ENCODE measurements at places on chromosomes 11 and 22.

- no peak for DNase-seq
These were observed 14.5 kb upstream of the MRTFA start for GRCh38 chr22:40651057-40651456.

- DNase-seq, result peak; percentile 74
These were observed 8.9 kb downstream of the YPEL1 start for GRCh38 chr22:21726650-21727049.

DNA sequence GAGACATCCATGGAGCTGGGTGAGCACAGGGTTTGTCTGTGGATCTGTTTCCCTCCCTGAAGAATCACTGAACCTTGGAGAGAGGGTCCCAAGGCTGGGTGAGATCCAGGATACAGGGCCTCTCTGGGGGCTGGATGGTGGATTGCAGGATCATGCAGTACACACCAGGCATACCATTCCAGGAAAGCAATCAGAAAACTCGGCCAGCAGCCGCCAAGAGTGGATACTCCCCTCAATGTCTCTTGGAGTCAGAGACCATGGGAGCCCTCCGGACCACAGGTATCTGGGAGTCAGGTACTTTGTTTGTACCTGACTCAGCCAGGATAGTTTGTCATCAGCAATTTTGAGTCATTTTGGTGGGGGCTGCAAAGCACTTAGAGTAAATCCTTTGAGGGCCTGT, 14.6 kb upstream of the SYT13 start:
- no peak for DNase-seq

DNA sequence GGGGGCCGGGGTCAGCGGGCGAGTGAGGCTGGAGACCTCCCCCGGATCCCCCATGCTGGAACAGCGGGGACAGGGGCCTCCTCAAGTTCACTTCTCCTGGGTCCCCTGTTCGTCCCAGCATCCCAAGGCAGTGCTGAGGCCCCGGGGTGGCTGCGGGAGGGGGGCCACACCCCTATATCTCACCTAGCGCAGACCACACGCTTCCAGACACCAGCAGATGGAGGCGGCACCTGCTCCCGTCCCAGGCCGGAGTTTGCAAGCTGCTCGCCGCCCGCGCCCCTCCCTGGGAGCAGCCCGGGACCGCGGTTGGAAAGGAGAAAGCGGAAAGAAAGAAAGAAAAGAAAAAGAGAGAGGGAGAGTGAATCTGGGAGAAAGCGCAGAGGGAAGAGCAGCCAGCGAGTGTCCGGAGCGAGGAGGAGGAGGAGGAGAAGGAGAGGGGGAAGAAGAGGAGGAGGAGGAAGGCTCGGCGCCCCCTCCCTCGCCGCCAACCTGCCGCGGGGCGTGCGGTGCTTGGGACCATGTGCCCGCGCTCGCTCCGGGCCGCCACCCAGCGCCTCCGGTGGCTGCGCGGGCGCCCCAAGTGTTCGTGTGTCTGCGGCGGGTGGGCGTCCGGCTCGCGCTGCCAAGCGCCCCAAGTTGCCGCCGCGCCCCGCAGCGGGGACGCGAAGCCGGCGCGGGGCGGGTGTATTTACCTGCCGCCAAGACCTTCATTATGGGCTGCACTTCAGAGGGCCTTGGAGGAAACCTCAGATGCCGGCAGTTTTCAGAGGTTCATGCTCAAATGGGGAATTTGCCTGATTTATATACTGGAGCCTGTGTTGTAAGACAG, at the start of gene LIF:
Gene LIF, minus strand, starts transcription at position 775 of the 829 bp plus-strand sequence. Its CDS starts 64 bp downstream, at position 711.
- peak; percentile 77 for DNase-seq

- DNase-seq, result peak; percentile 62
These were observed 27.0 kb downstream of the MYO7A start for GRCh38 chr11:77155082-77155475.

- no peak for DNase-seq
These were observed 95.5 kb downstream of the RRM1 start for GRCh38 chr11:4190098-4190497.

DNA sequence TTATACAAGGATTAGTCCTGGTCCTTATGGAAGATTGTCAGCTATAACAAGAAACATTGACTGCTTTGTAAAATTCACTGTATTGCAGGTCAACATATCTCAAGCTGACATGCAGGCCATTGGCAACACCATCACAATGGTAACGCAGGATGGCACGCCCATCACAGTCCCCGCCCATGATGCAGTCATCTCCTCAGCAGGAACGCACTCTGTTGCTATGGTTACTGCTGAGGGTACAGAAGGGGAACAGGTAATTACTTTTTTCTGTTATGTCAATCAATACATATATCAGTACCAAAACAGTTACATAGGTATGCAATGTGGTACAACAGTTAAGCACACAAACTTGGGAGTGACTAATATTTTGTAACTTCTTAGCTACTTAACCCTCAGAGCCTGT, 55.3 kb downstream of the ZNF143 start:
- no peak for DNase-seq

GRCh38 chr22:26322179-26322905, 106.7 kb upstream of the ASPHD2 start:
- no peak for DNase-seq

DNA sequence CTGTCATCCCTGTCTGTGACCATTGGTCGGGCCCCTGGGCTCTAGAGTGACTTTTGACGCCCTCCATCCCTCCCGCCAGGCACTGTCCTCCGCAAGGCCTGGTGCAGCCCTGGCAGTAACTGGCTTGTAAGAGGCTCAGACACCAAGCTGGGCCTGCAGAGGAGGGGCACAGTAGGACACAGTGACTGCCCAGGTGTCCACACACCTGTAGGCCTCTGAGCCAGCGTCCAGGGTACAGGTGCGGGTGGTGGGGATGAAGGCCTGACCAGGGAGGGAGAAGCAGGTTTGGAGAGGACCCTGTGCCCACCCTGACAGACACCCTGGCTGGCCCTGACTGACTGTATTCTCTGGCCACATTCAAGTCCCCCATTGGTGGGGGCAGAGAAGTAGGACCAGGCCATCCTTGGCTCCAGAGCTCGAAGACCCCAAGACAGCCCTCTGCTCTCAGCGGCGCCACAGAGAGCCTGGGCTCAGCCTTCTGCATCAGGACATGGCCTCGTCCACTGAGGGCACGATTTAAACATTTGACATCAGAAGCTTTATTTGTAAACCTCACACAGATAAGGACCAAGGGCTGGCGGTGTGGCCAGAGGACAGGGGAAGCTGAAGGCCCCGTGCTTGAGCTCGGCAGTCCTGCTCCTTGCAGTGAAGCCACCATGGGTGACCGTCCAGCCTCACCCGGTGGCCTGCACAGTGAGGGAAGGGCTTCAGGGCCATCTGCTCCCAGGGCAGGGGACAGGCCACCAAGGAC, 31.4 kb downstream of the PPIL2 start:
- no peak for DNase-seq

GRCh38 chr11:40606800-40607199, 852.7 kb downstream of the LRRC4C start:
- no peak for DNase-seq

DNA sequence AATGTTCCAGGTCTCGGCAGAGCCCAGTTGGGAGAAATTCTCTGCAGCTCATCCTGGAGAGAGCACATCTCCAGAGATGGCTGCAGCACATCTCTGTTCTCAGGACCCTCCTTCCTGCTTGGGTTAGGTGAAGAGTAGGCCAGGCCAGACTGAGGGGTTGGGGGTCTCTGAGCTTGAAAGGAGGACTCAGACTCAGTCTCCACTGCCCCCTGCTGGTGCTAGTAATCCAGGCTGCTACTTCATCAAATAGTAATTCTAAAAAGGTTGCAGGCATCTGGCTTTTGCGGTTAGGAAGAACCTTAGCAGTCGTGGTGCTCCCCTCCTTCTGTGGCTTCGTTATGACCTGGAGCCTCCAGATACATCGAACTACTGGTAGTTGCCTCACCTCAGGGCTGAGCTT, 9.7 kb downstream of the TUB start:
- peak; percentile 68 for DNase-seq

GRCh38 chr11:68071281-68072048, 32.6 kb downstream of the TCIRG1 start:
- peak; percentile 12 for DNase-seq

DNA sequence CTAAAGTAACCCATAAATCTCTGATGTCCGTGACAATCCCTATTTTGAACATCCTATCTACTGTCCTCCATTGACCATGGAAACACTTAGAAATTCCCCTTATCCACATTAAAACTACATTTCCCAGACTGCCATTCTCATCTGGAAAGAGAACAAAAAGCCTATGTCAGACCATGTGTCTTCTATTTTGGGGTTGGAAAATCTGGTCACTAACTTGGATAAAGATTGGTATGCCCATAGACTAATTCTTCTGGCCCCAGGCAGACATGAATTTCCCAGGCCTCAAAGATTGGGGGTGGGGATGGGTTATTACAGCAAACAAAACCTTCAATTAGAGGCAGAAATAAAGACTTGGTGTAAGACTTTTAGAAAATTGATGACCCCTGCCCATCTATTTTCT, 30.9 kb upstream of the CREB3L1 start:
- DNase-seq, result no peak

- DNase-seq, result no peak
These were observed 46.8 kb downstream of the SCUBE1 start for GRCh38 chr22:43296276-43296902.

- peak; percentile 11 for DNase-seq
These were observed 145.7 kb downstream of the TTC17 start for GRCh38 chr11:43504316-43504950.

DNA sequence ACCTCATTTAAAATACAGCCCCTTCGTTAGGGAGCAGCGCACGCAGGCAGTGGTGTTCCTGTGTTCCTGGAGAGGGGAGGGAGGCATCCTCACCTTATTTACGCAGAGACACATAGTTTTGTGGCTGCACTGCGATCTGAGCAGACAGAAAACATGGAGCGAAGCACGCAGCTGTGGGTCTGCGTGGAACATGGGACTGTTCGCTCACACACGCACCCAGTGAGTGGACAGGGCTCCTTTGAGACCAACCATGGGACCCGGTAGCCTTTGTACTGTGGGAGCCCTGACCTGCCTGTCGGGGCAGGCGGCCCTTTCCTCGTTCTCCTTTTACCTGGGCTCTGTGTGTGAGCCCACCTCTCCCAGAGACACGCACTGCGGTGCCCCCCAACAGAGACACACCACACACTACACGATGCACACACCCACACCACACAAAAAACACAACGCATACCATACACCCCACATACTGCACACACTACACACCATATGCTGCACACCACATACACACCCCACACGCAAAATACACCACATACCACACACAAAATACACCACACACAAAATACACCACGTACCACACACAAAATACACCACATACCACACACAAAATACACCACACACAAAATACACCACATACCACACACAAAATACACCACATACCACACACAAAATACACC, 1245.7 kb downstream of the BRD1 start:
- peak; percentile 43 for DNase-seq

- peak; percentile 46 for DNase-seq
These were observed 82.9 kb upstream of the SEZ6L start for GRCh38 chr22:26086359-26086758.

- no peak for DNase-seq
These were observed 9.5 kb downstream of the MACROD1 start for GRCh38 chr11:64156235-64157011.

DNA sequence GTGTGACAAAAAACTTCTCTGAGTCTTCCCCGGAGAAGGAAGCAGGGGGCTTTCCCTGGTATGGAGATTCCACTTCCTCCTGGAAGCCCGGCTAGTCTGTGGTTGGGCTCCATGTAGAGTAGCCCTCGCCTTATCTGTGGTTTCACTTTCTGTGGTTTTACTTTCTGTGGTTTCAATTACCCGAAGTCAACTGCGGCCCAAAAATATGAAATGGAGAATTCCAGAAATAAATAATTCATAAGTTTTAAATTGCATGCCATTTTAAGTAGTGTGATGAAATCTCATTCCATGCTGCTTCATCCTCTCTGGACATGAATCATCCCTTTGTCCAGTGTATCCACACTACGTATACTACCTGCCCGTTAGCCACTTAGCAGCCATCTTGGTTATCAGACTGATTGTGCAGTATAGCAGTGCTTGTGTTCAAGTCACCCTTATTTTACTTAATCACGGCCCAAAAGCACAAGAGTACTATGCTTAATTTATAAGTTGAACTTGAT, 275.0 kb upstream of the SESN3 start:
- DNase-seq, result peak; percentile 62

DNA sequence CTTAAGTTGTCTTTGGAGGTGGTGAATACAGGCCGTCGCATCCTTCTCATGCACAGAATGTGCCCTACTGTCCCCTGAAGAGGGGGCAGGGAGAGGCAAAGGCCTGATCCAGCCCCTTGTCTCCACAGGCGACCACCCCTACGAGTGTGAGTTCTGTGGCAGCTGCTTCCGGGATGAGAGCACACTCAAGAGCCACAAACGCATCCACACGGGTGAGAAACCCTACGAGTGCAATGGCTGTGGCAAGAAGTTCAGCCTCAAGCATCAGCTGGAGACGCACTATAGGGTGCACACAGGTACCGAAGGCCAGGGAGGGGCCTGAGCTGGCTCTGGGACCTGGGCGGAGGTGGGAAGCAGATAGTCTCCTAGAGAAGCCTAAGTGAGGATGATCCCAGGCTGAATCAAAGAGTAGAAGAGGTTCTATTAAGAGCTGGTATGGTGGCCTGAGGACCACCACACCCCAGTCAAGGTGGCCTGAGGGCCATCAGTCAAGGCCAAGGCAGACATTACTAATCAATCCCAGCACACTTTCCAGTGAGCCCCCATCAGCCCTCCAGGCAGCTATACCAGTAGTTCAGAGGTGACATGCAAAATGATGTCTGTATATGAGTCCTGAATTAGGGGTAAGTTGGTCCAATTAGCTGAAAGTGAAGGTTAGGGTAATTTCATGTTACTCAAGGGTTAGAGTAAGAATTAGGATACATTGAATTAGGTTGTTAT, 49.0 kb upstream of the NNMT start:
- no peak for DNase-seq

DNA sequence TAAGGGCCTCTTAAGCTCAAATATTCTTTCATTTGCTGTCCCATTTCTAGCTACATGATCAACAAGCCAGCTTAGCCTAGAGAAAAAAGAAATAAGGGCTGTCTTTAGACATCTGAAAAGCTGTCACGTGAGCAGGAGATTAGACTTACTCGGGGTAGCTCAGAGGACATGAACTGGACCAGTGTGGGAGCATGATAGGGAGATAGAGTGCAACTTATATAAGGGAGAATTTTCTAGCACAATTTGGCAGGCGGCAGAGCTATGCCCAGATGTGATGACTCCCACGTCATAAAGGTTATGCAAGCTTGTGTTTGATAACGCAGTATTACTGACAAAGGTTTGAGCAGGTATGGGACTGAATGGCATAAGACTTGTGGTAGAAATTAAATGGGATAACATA, 28.2 kb upstream of the TPBGL start:
- DNase-seq, result no peak

GRCh38 chr22:50313600-50313999, 6.2 kb upstream of the PLXNB2 start:
- DNase-seq, result peak; percentile 46

- DNase-seq, result no peak
These were observed 26.9 kb upstream of the USP47 start for GRCh38 chr11:11814614-11815452.

GRCh38 chr11:10868352-10868751, 10.5 kb upstream of the ZBED5 start:
- no peak for DNase-seq

GRCh38 chr11:32137869-32138268, 47.0 kb downstream of the RCN1 start:
- DNase-seq, result no peak

GRCh38 chr11:1829039-1829820, 5.6 kb upstream of the SYT8 start:
- no peak for DNase-seq

GRCh38 chr11:119144825-119145486, 3.9 kb upstream of the ABCG4 start:
- peak; percentile 86 for DNase-seq

GRCh38 chr22:44455151-44455962, 42.7 kb downstream of the RTL6 start:
- peak; percentile 91 for DNase-seq
